ENCODE measurements at places on chromosomes 12 and 14.
A peak's percentile ranks its signal among the peaks of the same experiment; 100 is the strongest.

DNA sequence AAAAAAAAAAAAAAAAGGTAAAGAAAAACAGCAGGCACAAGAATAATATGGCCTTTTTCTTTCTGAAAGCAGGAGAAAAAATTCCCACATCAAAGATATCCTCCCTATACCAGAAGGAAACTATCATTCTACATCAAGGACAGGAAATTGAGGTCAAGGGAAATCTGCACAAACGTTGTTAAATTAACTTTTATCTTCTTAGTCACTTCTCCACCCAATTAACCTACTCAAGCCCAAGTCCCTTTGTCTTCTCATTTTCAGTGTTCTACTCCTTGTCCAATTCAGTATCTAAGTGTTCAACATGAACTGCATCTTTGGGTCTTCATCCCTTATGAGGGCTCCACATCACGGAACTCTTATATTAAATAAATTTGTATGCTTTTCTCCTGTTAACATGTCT is 15.7 kb downstream of the NDUFA12 start:
- no peak for DNase-seq

DNA sequence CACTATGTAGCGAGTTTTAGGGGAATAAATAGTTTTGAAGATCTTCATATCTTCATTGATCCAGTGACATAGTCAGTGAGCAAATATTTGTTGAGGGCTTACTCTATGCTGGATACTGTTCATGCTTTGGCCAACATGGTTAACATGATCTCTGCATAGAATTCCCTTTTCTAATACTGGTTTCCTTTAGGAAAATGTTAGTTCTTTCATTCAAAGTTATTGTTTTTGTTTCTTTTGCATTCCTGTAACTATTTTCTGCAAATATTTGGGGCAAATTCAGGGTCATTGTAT is 226.5 kb downstream of the C12orf50 start:
- DNase-seq: no peak

GRCh38 chr12:42469355-42470175 is 120.0 kb downstream of the PRICKLE1 start:
- no peak for DNase-seq

DNA sequence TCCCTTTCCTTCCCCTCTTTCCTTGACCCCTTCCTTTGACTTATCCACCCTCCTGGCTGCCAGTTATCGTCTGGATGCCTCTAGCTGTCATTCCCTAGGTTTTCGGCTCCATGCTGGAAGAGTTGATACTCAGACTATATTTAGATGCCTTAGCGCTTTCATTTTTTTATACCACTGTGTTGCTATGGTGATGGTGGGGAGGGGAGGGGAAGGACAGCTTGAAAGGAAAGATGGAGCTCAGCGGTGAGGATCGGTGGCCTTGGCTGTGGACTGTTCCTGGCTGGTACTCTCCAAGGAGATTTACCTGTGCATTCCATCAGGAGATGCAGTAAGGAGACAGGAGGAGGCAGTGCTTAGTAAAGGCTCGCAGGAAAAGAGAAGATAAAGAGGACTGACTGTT is 108.7 kb downstream of the SLC8A3 start:
- no peak for DNase-seq

- no peak for DNase-seq
Observed at GRCh38 chr14:105862581-105863239, 336.3 kb downstream of the TMEM121 start.

DNA sequence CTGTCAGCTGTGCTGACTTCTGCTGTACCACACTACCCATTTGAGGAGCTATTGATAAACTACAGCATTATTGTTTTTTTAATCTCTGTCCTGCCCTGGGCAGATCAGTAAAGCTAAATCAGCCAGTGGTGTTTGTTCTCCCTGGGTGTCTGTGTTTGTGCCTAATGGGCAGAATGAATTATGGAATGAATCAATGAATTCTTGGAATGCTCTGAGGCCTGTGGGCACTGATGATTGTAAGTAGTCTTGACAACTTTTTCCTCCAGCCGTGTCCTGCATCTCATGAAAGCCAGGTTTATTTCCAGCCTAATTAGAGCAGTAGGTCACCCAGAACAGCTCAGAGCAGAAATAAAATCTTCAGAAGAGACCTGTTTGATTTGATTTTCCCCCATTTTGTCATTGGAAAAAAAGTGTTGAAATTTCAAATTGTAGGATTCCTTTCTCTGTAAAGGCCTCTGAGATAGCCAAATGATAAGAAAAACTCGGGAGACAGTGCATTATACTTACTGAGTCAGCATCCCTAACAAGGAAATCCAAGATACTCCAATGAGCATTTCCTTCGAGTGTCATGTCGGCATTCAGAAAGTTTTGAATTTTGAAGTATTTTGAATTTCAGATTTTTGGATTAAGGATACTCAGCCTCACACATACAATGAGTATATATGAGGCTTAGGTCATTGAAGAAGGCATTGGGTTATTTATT is 19.4 kb upstream of the EVL start:
- no peak for DNase-seq

- DNase-seq: peak; percentile 61
Observed at GRCh38 chr12:6914246-6914946, at the start of gene ENO2. Gene ENO2, plus strand, starts transcription at chr12:6914580. Its CDS starts 1,253 bp downstream, at chr12:6915833.
